ENCODE measurements at places on chromosomes 7 and 10.
A peak's percentile ranks its signal among the peaks of the same experiment; 100 is the strongest.

- DNase-seq, result peak; percentile 21
Measured at GRCh38 chr7:67377939-67378862, 381.6 kb downstream of the TYW1 start.

DNA sequence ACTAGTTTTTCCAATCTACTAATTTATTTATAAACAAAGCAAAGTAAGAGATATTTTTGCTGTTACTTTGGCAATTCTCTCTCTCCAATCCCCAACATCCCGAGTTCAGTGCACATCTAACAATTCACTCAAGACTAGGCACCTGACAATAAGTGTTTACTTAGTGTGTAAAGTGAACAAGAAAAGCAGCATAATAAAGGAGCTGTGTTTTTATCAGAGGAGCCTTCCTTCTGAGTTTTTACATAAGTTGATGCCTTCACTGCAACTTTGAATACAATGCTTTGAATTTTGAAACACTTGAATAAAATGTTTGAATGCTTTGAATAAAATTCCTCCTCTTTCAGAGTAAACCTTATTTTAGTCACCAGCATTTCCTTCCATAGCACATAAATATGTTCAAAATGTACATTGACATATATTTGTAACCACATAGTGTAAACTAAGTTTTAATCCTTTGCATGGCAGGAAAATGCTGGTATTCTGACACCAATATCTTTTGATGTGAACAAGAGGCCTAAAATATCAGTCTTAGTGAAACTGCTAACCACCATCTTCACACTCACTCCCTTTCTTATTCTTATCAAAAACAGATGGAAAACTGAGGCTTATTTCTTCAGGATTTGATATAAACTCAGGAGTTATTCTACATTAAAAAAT lies 11.4 kb downstream of the PDK4 start:
- no peak for DNase-seq

GRCh38 chr7:72038022-72038732 lies 374.0 kb downstream of the CALN1 start:
- no peak for DNase-seq

DNA sequence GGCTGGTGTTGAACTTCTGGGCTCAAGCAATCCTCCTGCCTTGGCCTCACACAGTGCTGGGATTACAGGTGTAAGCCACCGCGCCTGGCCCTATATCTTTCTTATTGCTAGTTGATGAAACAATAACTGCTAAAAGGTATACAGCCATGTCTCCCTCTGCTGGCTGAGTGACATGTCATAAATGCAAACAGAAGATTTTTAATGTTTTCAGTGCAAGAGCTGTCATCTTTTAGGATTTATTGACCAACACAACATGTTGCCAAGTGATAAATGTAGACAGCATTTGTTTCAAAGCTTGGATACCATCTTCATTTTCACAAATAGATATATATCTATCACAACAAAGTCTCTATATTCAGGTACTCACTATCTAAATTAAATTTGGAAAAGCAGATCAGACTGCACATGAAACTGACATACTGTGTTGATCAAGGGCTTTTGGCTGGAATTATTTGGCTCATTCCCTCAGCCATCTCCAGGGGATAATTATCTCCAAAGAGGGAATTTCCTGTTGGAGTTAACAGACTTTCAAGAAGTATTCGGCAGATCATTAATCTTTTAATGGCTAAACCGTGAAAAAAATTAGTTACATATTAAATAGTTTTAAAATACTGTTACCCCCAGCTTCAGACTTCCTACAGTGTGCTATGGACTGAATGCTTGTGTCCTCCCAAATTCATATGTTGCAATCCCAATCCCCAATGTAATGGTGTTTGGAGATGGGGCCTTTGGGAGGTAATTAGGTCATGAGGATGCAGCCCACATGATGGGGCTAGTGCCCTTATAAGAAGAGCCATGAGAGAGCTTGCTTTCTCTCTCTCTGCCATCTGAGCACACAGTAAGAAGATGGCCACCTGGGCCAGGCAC lies 41.3 kb upstream of the SRPK2 start:
- DNase-seq, result peak; percentile 34

- DNase-seq, result no peak
Measured at GRCh38 chr10:102306006-102306405, 60.7 kb downstream of the GBF1 start.

DNA sequence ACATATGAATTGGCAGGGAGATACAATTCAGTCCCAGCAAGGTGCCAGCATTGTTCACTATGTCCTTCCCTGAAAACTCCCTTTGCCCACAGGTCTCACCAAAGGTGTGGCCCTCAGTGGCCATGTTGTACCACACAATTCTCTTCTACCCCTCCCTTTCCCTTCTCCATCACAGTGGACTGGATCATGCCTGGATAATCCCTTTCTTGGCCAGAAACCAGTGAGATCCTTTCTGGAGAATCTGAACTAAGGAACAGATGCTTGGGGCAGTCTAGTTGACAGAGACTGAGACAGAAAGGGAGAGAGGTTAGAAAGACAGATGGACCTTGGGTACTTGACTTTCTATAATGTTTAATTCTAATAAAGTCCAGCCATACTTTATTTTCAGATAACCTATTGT lies 9.5 kb downstream of the NMT2 start:
- no peak for DNase-seq

GRCh38 chr10:124217906-124218804 lies 124.8 kb upstream of the CHST15 start:
- no peak for DNase-seq

DNA sequence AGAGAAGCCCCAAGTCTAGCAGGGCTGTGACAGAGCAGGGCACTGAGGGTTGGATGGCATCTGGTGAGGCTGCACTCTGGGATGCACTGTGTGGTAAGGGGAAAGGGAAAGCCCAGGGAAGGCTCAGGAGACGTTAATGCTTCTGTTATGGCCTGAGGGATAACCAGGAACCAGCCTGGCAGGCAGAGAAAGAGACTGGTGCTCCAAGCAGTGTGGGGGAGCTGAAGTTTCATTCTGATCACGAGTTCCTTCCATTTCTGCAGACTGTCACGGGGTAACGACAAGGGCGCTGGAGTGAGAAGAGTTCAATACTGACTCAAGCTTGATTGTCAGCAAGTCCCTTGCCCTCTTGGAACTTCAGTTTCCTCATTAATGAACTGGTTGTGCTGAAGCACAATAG lies 730.9 kb downstream of the GRID1 start:
- no peak for DNase-seq

- DNase-seq, result no peak
Measured at GRCh38 chr7:148688526-148688925, 10.2 kb upstream of the CUL1 start.

GRCh38 chr7:17184805-17185689 lies 113.4 kb upstream of the AHR start:
- no peak for DNase-seq

- DNase-seq, result no peak
Measured at GRCh38 chr10:61071580-61071979, 127.6 kb upstream of the RHOBTB1 start.

GRCh38 chr7:21368317-21368716 lies 59.6 kb upstream of the SP4 start:
- DNase-seq, result no peak

GRCh38 chr10:101230183-101230917 lies 1.1 kb upstream of the LBX1 start:
- DNase-seq, result no peak

- no peak for DNase-seq
Measured at GRCh38 chr7:2460188-2460587, 16.0 kb downstream of the GRIFIN start.

- DNase-seq, result no peak
Measured at GRCh38 chr7:130814778-130815335, 80.8 kb upstream of the KLF14 start.

DNA sequence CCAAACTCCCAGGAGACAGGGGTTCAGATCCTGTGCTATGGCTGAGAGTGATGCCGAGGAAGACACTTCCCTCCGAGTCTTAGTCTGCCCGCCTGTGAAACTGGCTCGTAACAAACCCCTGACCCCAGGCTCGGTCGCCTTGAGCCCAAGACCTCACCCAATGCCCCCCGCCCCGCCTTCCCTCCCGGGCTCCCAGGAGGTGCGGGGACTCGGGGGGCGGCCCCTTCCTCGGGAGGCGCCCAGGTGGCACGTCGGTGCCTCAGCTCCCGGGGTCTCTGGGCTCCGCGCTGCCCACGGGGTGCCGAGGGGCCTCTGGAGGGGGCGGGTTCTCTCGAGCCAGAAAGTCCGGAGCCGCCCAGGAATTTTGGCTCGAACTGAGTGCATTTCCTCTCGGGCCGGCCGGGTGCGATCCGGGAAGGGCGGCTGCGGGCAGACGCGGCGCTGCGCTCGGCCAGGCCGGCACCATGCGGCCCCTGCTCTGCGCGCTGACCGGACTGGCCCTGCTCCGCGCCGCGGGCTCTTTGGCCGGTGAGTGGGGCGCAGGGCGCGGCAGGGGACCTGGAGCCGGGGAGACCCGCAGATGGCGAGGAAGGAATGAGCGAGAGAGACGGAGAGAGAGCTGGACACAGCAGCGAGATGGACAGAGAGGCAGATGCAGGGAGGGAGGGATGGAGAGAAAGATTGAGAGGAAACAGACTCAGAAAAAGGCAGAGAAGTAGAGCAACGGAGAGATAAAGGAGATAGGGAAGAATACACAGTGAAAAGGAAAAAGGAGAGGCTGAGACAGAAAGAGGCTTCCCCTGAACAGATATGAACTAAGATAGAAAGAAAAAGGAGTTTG lies at the start of gene PLAC9:
Gene PLAC9 (plus strand): TSS at position 432 of the 841 bp plus-strand sequence. CDS start 33 bp downstream, at position 465.
- no peak for DNase-seq

DNA sequence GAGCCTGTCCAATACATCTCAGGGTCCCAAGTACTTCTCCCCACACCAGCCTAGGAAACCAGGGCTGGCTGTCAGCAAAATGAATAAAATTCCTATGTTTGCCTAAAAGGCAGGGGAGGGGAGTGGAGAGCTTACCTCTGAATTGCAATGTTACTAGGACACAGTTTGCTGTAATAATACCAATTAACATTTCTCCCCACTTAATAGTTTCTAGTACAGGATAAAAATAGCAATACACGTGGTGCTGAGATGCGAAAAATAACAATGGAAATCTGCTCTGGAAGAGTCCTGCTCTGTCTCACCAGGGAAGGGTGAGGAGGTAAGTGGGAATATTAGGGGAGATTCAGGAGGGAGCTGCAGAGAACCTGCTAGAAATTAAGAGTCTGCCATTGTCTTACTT lies 112.3 kb downstream of the PLXNA4 start:
- DNase-seq, result no peak

- DNase-seq, result no peak
Measured at GRCh38 chr7:44306606-44307005, 18.8 kb downstream of the CAMK2B start.

- no peak for DNase-seq
Measured at GRCh38 chr7:46352004-46352954, 431.2 kb upstream of the IGFBP3 start.

- DNase-seq, result no peak
Measured at GRCh38 chr10:6912424-6912823, 332.3 kb upstream of the PRKCQ start.

- no peak for DNase-seq
Measured at GRCh38 chr10:88113232-88113631, 249.8 kb downstream of the PTEN start.

- DNase-seq, result no peak
Measured at GRCh38 chr10:13365243-13365642, 17.1 kb upstream of the SEPHS1 start.

DNA sequence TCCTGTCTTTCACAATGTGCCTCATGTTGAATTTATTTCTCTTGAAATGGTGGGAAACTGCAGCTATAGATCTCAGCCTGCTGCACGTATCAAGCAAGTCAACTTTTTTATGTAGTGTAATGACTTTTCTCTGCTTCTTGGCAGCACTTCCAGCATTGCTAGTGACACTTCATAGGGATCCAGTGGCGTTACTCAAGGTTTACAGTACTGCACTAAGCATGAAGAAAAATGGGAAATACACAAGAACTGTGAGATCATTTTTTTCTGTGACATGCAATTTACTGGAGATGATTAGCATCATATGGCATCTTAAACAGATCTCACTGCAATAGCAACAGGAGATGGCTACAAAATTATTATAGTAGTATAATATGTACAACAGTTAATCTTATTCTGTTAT lies 90.9 kb downstream of the POLR1F start:
- no peak for DNase-seq

DNA sequence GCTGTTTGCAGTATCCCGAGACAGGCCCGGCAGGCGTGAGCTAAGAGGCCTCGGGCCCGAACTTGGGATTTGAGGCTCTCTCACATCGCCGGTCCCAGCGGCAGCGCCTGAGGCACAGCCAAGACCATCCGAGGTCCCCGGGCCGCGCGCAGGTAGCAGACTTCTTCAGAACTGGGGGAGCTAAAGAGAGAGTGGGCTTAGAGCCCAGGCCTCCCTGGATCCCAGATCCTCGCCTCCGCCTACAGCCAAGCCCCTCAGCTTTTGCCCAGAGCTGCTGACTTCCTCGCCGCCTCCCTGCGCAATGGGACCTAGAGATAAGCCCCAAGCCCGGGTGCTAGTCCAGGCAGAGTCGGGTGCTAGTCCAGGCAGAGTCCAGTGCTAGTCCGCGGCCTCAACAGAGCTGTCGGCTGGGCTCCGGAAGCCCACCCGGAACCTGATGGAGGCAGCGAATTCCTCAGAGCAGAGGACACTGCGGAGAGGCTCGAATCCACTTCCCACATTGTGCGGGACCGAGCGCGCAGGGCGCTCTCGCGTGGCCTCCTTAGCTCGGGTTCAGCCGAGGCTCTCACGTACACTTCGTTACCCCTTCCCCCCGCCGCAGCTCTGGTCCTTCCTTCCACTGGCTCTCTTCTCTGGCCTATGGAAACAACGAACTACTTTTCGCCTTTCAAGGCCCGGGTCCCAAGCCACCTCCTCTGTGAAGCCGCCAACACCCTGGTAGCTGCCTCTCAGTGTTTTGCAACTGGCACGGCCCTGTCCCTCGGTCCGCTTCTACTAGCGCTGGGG lies 5.8 kb downstream of the LBX1 start:
- no peak for DNase-seq

DNA sequence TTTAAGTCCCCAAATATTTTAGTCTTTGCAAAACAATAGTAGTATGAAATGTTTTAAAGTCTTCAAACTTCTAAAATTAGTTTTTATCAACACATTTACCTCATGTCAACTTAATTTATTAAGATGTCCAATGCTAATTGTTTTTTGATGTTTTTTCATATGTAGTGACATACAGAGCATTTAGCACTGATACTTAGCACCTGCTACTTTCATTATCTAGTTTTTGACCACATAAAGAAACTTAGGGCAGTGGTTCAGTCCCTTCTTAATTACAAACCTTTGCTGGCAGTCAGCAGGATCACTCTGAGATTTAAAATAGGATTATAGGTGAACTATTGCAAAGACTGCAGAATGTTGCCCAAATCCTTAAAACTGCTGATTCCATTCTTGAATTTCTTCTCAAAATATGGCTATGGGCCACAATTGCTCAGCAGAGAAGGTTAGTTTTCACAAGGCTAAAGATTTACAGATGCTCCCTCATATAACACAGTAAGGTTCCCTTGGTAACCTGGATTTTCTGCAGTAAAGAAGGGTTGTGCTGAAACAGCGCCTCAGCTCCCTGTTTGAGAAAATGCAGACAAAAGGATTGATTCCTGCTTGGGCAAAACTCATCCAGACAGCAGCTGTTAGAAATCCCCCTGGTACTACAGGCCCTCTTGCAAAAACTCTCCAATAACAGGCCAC lies 3.4 kb downstream of the GPR85 start:
- DNase-seq, result no peak

Data from T follicular helper cell (primary cell).